NCI-H1092 (cell line): ENCODE measurements at places on chromosomes 6 and 20.

DNA sequence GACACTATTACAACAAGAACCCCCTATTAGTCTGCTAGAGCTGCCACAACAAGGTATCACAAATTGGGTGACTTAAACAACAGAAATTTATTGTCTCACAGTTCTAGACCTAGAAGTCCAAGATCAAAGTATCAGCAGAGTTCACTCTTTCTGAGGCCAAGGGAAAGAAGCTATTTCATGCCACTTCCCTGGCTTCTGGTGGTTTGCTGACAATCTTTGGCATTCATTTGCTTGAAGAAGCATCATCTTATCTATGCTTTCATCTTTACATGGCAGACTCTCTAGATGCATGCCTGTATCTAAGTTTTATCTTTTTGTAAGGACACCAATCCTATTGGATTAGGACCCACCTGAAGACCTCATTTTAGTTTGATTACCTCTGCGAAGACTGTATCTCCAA lies 296.8 kb upstream of the MARCKS start:
- DNase-seq: no peak

GRCh38 chr6:13001927-13002326 lies 285.4 kb downstream of the PHACTR1 start:
- DNase-seq: no peak

- no peak for DNase-seq
Observed at GRCh38 chr20:53579581-53580375, 13.9 kb downstream of the ZNF217 start.

GRCh38 chr20:22496817-22497216 lies 87.6 kb downstream of the FOXA2 start:
- no peak for DNase-seq

DNA sequence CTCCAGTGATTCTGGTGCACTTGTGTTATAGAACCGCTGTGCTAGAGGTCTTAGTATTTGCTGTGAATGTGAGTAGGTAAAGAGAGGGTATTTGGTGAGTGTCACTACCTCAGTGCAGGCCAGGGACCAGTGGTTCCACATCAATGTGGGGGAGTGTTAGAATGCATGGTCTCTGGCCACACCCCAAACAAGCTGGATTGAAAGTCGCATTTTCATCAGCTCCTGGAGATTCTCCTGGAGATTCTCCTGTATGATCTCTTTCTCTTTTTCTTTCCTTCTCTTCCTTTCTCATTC lies 26.8 kb upstream of the BCAS1 start:
- no peak for DNase-seq
